ENCODE measurements at places on chromosomes 7 and 10.
A peak's percentile ranks its signal among the peaks of the same experiment; 100 is the strongest.

DNA sequence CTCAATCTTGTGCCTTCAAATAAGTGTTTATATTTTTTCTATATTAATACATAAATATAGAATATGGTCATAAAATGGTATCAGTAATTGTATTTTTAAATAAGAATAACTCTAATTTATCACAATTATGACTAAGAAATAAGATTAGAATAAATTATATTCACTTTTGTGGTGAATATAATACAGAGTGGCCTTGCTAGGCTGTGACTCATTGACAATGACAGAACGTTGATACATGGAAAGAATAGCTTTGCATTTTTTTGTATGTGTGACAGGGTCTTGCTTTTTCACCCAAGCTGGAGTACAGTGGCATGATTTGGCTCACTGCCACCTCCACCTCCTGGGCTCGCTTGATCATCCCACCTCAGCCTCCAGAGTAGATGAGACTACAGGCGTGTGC, 47.8 kb upstream of the PCLO start:
- DNase-seq = no peak

DNA sequence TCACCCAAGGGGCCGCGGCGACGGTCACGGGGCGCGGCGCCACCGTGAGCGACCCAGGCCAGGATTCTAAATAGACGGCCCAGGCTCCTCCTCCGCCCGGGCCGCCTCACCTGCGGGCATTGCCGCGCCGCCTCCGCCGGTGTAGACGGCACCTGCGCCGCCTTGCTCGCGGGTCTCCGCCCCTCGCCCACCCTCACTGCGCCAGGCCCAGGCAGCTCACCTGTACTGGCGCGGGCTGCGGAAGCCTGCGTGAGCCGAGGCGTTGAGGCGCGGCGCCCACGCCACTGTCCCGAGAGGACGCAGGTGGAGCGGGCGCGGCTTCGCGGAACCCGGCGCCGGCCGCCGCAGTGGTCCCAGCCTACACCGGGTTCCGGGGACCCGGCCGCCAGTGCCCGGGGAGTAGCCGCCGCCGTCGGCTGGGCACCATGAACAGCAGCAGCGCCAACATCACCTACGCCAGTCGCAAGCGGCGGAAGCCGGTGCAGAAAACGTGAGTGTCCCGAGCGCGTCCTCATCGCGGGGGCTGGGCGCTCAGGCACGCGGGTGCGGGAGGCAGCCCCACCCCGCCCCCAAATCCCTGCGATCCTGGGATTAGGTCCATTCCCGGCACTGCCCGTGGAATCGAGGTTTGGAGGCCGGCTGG, 509 bp downstream of the AHR start:
- peak; percentile 54 for DNase-seq

DNA sequence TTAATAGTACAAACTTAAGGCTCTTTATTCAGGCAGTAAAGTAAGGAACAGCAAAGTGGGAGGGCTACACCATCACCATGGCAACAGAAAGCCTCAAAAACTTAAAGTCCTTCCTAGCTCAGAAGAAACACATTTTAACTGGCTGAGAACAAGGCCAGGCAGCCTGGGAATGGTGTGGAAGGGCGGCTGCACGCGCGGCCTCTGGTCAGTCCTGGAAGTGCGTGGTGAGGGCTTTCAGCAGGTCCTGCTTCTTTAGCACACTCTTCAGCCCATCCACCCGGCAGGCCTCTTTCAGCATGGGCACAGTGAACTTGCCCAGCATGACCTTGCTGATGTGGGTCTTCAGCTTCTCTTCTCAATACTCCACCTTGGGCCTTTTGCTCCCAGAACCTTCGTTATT, 133.0 kb downstream of the CYP26A1 start:
- no peak for DNase-seq

- DNase-seq = no peak
Observed at GRCh38 chr7:121833991-121834390, 39.0 kb upstream of the PTPRZ1 start.

- no peak for DNase-seq
Observed at GRCh38 chr7:30934225-30934624, 22.6 kb downstream of the AQP1 start.

- DNase-seq = no peak
Observed at GRCh38 chr10:68828833-68829232, 1.5 kb downstream of the STOX1 start.

GRCh38 chr10:17847585-17848296, 38.6 kb downstream of the MRC1 start:
- DNase-seq = no peak

DNA sequence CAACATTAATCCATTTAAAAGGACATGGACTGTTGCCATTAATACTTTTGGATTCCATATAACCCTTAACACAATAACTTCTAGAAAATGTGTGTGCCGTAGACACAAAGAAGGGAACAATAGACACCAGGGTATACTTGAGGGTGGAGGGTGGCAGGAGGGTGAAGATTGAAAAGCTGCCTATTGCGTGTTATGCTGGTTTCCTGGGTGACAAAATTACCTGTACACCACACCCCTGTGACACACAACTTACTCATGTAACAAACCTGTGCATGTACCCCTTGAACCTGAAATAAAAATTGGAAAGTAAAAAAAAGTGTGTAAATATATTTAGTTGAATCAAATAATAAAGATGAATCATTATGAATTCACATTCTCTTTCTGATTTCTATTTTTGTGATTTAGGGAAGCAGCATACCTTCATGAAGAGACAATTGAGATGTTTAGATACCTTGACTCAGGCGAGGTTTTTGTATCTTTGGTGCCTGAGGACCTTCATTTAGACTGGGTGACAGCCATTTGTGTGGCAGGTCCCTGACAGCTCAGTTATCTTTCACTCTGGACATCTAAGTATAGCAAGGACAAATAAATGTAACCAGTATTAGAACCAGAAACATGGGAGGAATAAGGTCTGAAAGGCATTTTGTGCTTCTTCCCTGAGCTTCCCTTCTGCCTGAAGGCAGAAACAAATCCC, 28.7 kb downstream of the GIMAP8 start:
- DNase-seq = no peak

- DNase-seq = no peak
Observed at GRCh38 chr7:17492437-17492836, 194.0 kb downstream of the AHR start.

DNA sequence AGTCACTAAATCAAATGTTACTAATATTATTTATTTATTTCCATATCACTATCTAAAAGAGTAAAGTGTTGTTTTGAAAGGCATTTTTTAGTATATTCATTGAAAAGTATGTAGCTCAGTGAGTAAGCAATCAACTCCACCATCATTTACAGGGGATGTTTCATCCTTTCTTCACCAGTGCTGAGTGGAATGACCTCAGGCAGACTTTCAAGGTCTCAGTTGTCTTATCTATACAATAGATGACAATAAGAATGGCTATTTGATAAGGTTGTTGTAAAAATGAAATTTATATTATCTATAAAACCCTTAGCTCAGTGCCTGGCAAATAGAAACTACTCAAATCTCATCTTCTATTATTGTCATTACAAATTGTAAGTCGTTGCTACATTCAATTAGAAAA, 204.3 kb upstream of the CSTF2T start:
- no peak for DNase-seq

DNA sequence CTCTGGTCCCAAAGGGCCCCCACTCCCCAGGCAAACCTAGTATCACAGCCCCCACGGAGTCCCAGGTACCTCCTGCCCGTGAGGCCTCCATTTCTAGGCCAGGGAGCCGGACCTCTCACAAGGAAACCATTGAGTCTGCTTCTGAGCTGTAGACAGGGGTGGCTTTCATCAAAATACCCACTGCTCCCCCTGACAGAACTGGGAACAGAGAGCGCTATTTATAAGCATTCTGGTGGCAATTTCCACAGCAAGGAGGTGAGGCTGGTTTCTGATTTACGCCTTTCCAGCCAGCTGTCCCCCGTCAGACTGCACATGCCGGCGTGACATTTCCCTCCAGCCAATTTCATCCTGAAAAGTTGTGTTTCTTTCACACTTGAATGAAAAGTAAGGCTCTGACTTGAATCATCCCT, 407.5 kb upstream of the PRKCQ start:
- no peak for DNase-seq

- DNase-seq = no peak
Observed at GRCh38 chr7:4113271-4113670, 568.8 kb upstream of the FOXK1 start.

- no peak for DNase-seq
Observed at GRCh38 chr10:129055225-129055624, 411.8 kb upstream of the MGMT start.

DNA sequence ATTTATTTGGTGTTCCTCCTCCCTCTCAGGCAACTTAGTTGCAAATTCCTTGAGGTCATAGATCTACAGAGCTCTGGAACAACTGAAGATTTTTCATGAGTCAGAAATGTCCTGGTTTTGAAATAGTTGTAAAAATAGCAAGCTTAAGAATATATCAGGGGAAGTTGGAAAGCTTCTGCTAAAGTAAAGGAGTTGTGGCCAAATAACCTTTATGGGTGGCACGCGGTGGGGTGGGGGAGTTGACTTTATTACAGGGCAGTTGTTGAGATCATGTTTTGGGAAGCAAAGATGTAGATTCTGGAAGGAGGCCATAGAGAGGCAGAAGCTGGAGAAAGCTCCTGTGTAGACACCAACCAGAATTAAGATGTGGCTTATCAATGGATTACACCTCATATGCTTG, 326.0 kb upstream of the MTPN start:
- DNase-seq = no peak

- DNase-seq = no peak
Observed at GRCh38 chr10:78756604-78757343, 312.0 kb upstream of the ZMIZ1 start.

GRCh38 chr10:58782876-58783851, 270.5 kb downstream of the BICC1 start:
- no peak for DNase-seq

DNA sequence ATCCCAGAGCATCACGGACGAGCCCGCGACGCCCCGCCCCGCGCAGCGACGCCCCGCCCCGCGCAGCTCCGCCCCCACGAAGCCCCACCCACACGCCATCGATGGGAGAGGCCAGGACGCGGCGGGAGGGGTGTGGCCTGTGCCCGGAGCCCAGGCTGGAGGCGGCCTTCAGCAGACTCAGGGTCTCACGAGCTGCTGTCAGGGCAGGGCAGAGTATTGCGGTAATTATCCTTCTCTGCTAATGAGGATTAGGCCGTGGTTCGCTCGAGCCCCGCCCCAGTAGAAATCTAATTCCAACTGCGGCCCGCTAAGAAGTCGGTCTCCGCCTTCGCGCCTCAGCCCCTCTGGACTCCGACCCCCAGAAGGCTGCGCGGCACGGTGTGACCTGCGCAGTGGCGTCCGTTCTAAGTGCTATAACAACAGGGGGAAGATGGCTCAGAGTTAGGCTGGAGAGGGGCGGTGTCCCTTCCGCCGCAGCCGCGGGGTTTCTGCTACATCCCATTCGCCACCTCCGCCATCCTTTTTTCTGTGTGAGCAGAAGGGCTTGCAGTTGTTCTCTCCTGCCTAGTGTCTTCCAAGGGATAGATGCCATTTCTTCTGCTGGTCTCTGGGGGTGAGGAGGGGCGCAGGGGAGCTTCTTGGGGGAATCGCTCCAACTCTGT, 337 bp upstream of the NT5C3A start:
- peak; percentile 91 for DNase-seq

DNA sequence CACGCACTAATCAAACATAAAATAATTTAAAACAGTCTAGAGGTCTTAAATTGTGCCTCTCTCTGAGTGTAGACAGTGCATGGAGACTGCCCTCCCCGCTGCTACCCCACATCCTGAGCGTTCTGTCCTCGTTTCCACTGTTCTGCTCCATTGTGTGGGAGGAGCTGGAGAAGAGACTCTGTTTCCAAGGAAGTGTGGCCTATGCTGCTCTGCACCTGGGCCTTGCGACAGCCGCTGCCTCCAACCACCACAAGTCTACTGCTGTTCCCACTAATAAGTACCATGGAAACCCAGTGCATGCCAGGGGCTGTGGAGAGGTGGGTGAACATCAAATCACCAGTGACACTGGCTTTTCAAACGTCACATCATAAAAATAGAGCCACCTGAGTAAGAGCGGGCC, 19.6 kb downstream of the NRG3 start:
- DNase-seq = no peak

- DNase-seq = no peak
Observed at GRCh38 chr10:77156406-77156879, 481.2 kb downstream of the KCNMA1 start.

- DNase-seq = no peak
Observed at GRCh38 chr10:30170814-30171213, 111.4 kb upstream of the JCAD start.

DNA sequence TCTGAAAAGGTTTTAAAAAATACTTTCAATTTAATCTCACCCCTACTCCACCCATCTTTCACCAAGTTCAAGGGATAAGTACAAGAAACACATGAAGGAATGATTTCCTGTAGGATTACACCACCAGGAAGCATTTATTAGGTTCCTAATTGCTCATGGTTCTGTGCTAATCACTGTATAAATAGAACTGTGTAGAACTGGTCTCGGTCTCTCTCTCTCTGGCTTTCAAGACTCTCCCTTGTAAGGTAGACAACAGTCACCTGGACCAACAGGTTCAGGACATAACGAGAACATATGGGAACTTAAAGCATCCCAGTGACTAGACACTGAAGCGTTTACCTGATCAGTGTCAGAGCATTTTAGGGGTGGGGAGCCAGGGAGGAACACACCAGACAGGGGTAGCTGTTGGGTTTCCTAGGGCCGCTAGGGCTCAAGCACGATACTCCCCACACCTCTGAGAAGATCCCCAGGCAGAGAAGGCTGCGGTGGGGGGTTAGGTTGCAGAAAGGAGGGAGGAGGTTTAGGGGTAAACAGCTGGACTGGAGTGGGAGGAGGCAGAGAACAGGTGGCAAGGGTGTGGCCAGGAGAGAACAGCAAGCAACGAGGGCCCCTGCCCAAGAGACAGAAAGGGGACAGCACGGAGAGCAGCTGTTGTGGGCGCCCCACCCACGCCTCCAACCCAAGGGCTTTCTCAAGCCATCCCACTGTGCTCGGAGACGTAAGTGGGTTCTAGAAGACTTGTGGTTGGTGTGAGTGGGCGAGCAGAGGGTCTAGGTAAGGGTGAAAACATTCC, 52.5 kb upstream of the USP6NL start:
- no peak for DNase-seq

GRCh38 chr10:13299437-13300287, at the start of gene PHYH:
Gene PHYH, minus strand, starts transcription at chr10:13300064. Its CDS starts 22 bp downstream, at chr10:13300042.
- peak; percentile 75 for DNase-seq

DNA sequence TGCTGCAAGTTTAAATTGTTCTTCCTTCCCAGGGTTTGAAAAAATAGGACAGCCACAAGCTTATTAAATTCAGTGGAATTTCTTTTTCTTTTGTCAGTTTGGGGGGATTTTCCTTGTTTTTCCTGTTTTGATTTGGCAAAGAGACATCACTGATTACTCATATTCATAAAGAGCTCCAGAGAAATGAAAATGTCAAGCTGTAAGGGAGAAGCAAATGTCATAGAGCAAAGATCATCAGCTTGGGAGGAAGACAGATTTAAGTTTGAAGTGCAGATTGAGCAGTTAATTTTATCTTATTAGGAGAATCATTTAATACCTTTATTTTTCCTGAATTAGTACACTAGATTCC, 255.8 kb upstream of the PHYHIPL start:
- no peak for DNase-seq

DNA sequence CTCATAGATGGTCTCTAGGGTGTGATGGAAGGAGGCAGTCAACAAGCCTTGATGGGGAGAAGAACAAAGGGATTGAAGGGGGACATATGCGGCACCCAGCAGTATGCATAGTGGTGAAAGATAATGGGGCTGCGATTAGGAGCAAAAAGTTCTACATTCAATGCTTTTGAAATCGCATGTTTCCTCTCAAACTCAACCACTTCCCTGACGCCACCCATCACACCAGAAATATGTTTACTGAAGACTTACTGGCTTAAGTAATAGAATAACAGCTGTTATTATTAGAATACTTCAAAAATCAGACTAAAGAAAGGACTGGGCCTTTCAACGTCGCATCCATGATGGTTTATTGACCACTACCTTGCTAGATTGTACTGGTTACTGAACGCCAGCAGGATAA, 31.5 kb downstream of the MKRN1 start:
- DNase-seq = no peak
